ENCODE measurements at places on chromosomes 16 and 17.

- no peak for DNase-seq
Measured at GRCh38 chr17:78375401-78376151, 2.9 kb upstream of the PGS1 start.

GRCh38 chr17:77746393-77746792 is 212.1 kb upstream of the TNRC6C start:
- DNase-seq = no peak

GRCh38 chr16:70151391-70151790 is 22.2 kb upstream of the CLEC18C start:
- no peak for DNase-seq

GRCh38 chr16:10930755-10931093 is 11.5 kb downstream of the DEXI start:
- no peak for DNase-seq

DNA sequence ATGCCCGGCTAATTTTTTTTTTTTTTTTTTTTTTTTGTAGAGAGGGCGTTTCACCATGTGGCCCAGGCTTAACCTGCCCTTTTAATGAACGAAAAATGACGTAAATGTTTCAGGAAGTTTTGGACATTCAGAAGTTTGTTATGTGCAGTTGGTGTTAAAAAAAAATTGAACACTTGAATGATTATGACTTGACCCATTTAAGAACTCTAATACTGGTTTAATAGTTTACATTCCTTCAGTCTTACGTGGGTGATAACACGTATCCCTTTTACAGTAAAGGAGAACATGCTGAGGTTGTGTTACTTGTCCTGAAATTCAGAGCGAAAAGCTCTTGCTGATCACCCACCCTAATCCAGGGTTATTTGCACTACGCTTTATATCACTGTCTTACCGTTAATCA is 1.7 kb downstream of the MLYCD start:
- no peak for DNase-seq

GRCh38 chr17:70172449-70172848 is 3.1 kb downstream of the KCNJ2 start:
- no peak for DNase-seq

DNA sequence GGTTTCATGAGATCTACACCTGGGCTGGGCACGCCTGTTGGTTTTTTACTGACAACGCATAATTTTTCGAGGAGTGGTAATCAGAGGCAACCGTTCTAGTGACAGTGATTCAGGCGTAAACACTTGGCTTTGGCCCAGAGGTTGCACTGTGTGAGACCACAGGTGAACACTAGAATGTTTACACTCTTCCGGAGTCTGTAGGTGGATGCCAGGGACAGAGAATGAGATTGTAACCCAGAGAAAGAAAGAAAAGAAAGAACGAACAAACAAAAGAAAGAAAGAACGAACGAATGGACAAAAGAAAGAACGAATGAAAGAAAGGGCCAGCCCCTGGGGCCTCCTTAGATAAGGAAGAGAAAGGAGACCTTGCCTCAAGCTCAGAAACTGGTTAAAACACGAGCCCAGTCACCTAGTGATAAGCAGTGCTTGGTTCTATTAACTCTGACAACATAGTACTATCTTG is 113.2 kb downstream of the PRKCB start:
- no peak for DNase-seq

DNA sequence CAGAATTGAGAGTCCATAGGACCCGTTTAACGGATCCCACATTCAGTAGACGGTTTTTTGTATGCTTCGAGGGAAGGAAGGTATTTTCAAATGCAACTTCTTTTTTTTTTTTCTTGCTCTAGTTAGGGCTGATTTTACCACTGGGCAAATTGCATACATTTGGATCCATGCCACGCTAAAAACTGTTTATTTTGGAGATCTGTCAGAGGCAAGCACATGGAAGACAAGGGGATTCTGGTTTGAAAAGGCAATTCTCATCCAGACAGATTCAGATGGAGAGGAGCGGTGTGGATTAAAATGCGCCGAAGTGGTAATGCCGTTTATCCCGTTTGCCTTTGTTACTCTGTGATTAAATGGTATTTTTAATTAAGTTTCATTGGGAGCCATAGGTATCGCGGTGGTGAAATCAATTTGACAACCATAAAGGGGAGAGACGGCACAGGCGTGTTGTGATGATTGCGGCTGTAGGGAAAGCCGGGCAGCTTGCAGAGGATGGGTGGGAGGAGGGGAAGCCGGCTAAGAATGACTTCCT is 170.4 kb downstream of the IRX3 start:
- no peak for DNase-seq

DNA sequence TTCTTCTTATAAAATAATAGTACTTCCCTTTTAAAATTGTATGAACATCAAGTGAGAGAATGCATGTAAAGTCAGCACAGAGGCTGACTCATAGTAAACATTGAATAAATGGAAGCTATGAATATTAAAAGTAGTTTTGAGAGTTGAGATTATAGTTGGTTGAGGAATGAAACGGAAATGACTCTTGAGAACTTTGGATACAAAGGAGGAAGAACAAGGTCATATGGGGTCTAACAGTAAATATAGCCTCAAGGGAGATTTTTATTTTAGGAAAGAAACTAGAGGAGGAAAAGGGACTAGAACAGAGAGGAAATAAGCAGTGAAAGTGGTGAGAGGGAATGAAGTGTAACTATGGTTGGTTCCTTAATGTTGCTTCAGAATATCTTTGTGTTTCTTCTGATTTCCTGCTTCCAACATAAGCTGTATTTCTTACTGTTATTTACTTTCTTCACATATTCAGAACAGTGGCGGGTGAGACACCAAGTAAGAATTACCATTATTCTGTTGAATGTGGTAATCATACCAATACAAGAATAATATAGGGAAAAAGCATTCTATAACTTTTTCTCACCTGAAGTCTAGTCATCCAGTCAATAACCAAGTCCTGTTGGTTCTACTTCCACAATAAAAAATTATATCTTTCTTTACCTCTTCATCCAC is 165.1 kb downstream of the CHD9 start:
- DNase-seq = no peak

DNA sequence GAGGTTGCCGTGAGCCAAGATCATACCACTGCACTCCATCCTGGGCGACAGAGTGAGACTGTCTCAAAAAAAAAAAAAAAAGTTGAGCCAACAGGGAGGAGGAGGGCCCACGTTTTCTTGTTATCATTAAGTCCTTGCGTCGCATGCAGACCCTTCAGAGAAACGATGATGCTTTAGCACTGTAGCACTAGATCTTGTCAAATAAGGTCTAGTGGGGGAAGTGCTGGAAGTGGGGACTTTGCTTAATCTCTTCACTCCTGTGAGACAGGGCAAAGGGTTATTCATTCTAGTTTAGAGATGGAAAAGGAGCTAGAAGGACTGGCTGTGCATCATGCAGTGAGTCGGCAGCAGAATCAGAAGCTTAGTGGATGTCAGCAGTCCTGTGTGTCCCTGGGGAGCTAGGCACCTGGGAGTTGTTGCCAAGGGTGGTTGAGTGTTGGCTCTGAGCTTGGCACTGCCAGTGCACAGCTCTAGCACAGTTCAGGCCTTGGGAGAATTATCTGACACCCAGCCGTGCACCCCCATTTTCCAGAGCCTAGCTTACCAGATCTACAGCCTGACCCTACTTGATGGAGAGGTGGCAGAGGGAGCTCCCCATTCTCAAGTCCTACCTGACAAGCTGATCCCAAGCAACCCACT is 33.4 kb upstream of the TBX2 start:
- DNase-seq = no peak

Data from activated naive CD4-positive, alpha-beta T cell (primary cell).